ENCODE measurements at places on chromosomes 7 and 10. TPM values are rescaled to one million over a fixed set of nuclear protein-coding genes. Genes with fewer than 3 reads are reported as not detected.

GRCh38 chr10:77605466-77605865, 32.1 kb downstream of the KCNMA1 start:
- no peak for DNase-seq

HYAL4 gene
- polyA plus RNA-seq, result not detected

DNA sequence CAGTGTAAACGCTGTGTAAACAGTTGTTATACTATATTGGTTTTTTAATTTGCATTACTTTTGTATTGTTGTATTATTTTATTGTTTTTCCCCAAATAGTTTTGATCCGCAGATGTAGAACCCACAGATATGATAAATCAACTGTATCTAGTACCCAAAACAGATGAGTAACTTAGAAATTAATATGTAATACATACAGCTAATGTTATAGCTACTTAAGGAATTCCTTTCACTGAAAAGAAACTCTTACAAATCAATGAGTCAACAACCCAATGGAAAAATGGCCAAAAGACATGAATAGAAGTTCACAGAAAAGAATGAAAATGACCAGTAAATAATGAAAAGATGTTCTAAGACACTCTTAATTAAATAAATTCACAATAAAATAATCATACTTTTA, 32.3 kb upstream of the ARL4A start:
- DNase-seq, result no peak

GRCh38 chr10:89296220-89296648, 5.6 kb upstream of the IFIT2 start:
- no peak for DNase-seq

DNA sequence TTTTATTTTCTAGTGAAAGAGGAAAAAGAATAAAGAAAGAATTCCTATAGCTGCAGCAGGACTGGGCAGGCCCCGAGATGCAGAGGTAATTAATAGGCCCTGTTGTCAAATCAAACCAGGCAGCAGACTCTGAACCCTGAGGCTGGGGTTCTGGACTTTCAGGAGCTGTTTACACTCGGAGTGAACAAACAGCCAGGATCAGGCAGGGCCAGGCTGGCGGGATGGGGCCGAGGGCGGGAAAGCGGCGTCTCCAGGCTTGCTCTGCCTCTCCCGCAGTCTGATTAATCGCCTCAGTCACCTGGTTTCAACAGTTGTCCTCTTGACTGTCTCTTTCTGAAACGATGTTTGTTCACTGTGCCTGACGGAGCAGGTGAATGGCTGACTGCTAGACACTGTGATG, 675.4 kb upstream of the FOXK1 start:
- no peak for DNase-seq

- no peak for DNase-seq
Observed at GRCh38 chr10:1638889-1639419, 98.4 kb downstream of the ADARB2 start.

EVX1 gene
- polyA plus RNA-seq, result 0.08 TPM

Measured in A549 (cell line).